ENCODE measurements at places on chromosomes 2 and 18.

GRCh38 chr2:45840481-45840880 is 189.0 kb downstream of the PRKCE start:
- DNase-seq = no peak

- no peak for DNase-seq
Observed at GRCh38 chr2:45711224-45711623, 59.7 kb downstream of the PRKCE start.

DNA sequence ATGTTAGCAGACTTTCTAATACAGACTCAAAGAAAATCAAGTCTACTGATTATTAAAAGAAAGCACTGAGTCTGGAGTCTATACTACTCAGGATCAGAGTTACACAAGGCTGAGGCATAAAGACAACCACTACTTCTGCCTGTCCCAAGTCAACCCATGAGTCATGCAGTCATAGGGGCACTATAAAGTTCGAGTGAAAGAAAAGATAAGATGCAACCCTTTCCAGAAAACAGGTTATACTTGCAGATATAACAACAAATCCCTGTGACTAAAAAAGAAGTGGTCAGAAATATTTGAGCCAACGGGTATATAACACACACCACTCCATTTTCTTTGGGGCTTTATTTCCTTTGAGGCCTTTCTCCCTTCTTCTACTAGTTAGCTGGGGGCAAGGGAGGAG is 18.6 kb upstream of the SCRN3 start:
- DNase-seq = no peak

GRCh38 chr2:134431838-134432434 is 178.1 kb downstream of the MGAT5 start:
- DNase-seq = peak; percentile 32

DNA sequence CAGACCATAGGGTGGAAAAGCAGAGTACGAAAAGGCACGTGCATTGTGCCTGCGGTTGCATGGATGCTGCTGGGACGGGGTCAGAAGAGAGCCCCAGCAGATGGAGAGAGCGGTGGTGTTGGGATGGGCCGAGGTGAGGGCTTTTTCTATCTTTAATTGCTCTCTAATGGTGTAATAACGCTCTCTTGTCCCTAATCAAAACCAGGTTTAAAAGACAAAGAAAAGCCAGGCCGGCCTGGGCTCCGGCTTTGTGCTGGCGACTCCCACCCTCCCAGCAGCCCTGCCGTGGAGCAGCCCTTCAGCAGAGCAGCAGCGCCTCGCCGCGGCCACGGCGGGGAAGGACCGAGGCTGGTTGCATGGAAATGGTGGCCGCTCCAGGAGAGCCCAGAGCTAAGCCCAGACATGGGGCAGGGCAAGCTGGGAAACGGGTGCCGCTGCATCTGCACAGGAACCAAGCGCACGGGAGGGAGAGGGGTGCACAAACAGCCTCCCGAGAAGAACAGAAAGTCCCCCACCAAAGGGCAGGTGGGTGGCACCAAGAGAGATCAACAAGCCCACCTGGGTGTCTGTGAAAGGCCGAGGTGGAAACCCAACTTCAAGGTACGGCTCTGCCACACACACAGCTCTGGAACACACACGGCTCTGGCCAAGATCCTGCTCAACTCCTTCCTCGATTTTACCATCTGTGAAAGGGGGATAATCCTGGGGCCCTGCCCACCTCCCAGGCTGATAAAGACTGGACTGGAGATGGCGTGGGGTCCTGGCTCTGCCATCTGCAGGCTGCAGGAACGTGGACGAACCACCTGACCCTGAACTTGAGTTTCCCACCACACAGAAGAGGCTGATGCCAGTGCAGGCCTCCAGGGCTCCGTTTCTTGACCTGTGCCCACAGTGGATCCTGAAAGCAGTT is 15.0 kb downstream of the HS1BP3 start:
- DNase-seq = peak; percentile 67

GRCh38 chr18:9870431-9871008 is 15.3 kb upstream of the TXNDC2 start:
- no peak for DNase-seq
